Mesenteric fat pad (tissue), 1 donor: ENCODE measurements at places on chromosomes 7 and 10. TPM values are rescaled to one million over a fixed set of nuclear protein-coding genes. Genes with fewer than 3 reads are reported as not detected.

Gene HOXA2
- total RNA-seq, result 1.2 TPM

Gene SYT15
- 6.3 TPM for total RNA-seq

Gene MEIG1
- not detected for total RNA-seq

Gene HKDC1
- total RNA-seq, result 0.10 TPM

Gene EFCAB10
- not detected for total RNA-seq

Gene PDK4
- 482 TPM for total RNA-seq

Gene FMC1
- total RNA-seq, result 9.9 TPM

Gene AMZ1
- 0.16 TPM for total RNA-seq

Gene SEC61A2
- total RNA-seq, result 3.2 TPM

Gene PI4K2A
- total RNA-seq, result 22.3 TPM

Gene ADAM12
- 77.9 TPM for total RNA-seq

Gene PLXDC2
- total RNA-seq, result 58.7 TPM

Gene ZNF735
- total RNA-seq, result not detected

Gene SERPINE1
- total RNA-seq, result 130 TPM

Gene HMX3
- total RNA-seq, result not detected

Gene GPR26
- not detected for total RNA-seq

Gene GRID2IP
- total RNA-seq, result not detected
